Stimulated activated CD8-positive, alpha-beta memory T cell treated with anti-CD3 and anti-CD28 coated beads, Interleukin-15, amount 100 ng/mL, for 1 hour (primary cell): ENCODE measurements at places on chromosomes 5 and 9.

DNA sequence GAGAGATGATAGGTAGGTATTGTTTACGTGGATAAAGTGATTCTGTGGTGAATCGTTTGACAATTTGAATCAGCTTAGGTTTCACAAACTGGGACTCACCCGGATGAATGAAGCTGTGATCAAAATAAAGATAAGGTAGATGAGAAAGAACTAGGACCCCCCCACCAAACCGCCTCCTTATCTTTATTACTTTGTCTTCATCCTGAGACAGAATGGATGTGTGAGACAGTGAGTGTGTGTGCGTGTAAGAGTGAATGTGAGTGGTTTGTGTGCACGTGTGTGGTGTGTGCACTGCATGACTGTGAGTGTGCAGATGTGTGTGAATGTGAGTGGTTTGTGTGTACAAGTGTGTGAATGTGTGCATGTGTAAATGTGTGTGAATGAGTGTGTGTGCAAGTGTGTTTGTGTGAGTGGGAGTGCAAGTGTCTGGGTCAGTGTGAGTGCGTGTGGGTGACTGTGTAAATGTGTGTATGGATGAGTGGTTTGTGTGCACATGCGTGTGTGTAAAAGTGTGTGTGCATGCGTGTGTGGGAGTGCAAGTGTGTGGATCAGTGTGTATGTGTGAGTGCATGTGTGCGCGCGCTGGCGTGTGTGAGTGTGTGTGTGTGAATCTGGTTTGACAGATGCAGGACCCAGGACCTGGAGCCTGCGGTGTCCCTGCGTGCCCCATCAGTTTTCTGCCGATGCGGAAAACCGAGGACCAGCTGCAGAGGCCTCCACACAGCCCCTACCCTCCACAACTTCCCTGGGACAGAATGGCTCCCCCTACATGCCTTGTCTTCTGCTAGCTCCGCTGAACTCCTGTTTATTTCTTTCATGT, 11.4 kb upstream of the ENG start:
- no peak for DNase-seq

DNA sequence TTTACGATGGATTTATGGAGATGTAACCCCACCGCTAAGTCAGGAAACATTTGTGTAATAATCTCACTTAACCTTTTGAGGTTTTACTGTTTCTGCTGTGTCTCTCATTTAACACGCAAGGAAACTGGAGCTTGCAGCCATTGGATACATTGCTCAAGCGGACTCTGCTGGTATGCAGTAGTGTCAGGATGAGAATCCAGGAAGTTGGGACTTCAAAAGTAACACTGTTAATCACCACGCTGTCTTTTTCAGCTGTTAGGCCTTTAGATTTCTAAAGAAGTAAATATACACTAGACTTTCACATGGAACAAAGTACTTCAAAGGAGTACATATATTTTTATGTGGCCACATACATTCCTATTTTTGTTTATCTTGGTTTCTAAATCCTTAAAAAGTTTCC, 114.7 kb downstream of the LPAR1 start:
- no peak for DNase-seq

GRCh38 chr9:71253011-71253410, 131.6 kb upstream of the TRPM3 start:
- DNase-seq, result no peak

GRCh38 chr5:6656680-6657079, 23.4 kb downstream of the SRD5A1 start:
- DNase-seq, result no peak

DNA sequence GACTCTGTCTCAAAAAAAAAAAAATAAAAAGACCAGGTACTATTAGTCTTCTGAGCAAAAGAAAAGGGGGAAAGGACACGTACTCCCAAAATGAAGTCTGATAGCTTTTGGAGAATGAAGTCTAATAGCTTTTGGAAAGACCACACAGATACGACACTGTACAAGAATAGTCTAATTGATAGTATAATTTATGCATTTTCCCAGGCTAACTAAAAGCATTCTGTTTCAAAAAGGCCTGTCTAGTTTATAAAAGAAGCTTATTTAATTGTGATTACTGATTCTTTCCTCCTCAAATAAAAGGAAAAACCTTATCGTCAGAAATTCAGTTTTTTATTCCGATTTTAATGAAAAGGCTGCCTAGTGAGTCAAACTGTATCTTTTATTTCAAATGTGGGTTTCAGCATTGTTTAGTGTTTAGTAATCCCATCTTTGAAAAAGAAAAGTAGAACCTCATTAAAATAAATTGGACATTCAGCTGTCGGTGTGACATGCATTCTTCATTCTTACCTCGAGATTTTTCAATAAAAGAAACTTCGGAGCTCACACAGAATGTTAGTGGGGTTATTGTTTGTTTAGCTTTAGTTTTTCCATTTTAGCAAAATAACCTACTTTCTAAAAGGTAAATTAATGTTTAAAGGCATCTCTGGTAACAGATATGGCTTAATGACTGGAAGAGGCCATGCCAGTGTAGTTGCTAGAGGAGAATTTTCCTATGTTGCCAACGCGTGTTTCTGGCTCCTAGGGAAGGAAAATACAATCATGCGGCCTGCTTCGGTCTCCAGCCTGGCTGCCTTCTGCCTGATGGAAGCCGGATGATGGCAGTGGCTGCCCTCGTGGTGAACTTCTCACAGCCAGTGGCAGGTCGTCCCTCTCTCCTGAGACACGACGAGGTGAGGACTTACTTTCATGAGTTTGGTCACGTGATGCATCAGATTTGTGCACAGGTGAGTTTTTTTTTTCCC, 70.0 kb downstream of the NLN start:
- no peak for DNase-seq

- no peak for DNase-seq
Measured at GRCh38 chr9:71210326-71210725, 88.9 kb upstream of the TRPM3 start.

DNA sequence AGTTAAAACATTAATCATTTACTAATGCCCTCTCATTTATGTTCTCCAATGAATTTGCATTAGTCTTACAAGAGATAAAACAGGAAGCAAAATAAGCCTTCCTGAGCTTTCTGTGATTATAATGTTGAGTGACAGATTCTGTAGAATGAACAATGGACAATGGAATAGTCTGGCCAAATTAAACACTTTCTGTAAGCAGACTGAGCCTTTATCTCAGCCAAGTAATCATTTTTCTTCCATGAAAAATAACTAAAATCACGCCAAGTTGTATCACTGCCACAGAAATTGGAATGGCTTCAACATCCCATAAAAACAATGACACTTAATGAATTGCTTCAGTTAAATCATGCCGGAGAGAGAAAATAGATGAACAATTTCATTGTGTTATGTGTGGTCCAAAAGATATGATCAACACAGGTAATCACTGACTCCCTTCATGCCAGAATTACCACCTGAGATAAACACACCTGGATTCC, 63.0 kb downstream of the TSSK1B start:
- no peak for DNase-seq

- no peak for DNase-seq
Measured at GRCh38 chr5:81848362-81848880, 97.5 kb upstream of the SSBP2 start.

DNA sequence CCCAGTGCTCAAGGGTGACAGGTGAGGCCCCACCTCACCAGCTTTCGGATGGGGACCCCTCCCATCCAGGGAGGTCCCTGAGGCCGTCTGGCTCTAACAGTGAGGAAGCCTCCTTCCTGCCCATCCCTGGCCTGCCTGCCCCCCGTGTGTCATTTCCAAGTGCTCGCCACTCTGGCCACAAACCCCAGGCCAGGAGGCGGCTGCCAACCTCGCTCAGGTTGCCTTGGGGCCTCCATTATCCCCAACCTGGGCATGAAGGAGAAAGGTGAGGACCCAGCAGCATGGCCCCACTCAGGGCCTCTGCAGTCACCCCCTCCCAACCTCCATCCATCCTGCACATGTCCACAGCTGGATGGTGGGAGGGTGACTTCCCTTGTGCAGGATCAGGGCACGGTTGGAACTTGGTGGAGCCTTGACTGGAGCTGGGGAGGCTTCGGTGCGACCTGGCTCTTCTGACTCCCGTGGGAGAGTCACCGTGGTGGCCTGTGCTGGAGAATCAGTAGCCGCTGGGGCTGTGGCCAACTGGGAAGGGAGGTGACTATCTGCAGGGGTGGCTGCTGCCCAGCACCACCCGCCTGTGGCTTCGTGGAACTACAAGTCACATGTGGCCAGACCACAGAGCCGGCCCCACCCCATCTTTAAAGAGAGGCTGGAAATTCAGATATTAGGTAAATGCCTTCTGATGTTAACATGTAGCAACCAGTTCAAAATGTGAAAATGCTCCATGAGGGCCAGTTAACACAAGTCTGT, 37.5 kb upstream of the GFPT2 start:
- DNase-seq, result no peak

DNA sequence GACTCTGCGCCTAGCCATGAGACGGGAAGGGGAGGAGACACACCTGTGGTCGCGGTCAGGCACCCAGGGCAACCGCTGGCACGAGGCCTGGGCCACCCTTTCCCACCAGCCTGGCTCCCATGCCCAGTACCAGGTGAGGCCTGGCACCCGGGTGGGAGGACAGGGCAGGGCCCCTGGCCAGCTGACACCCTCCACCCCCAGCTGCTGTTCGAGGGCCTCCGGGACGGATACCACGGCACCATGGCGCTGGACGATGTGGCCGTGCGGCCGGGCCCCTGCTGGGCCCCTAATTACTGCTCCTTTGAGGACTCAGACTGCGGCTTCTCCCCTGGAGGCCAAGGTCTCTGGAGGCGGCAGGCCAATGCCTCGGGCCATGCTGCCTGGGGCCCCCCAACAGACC, 5.0 kb downstream of the MAMDC4 start:
- no peak for DNase-seq

DNA sequence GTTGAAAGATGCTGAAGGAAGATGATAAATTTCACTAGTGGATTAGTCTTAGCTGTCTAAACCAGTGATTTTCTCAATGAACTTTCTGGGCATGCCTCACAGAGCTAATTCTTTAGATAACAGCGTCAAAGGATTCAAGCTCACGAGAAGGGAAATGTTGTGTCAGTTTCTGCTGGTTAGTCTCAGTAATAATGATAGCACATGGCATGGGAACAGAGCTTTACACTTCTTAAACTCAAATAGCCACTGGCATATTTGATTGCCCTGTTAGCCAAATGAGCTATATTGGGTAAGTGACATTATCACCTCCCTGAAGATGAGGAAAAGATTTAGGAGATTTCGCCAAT, 139.3 kb upstream of the NR3C1 start:
- no peak for DNase-seq

- no peak for DNase-seq
Measured at GRCh38 chr9:14563902-14564624, 129.2 kb downstream of the ZDHHC21 start.

DNA sequence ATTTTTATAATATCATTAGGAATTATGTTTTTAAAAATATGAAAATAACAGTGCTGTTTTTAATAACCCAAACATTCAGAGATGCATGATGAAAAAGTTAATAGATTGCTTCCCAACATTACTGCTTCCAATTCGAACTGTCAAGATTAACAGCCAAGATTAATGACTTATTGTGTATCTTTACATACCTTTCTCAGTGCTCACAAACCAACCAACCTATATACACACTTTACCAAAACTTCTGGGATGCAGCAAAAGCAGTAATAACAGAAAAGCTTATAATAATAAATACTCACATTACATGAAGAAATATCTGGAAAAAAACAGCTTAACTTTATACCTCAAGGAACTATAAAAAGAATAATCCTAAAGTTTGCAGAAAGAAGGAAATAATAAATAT, 82.1 kb downstream of the TMEM232 start:
- no peak for DNase-seq

DNA sequence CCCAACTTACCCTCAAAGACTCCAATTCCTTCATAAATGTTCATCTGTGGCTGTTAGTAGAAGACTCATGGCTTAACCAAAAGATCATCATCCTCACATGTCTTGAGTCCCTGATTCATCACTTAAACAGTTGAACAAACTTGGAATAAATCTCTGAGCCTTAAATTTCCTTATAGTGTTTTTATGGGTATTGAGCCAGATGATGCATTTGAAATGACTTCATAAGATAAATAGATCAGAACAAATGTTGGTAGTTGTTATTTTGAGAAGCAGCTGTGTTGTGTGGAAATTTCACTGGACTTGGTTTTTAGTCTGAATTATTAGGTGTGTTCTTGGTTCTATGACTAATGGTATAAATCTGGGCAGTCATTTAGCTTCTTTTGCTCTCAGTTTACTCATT, 236.2 kb downstream of the NNT start:
- DNase-seq, result no peak

DNA sequence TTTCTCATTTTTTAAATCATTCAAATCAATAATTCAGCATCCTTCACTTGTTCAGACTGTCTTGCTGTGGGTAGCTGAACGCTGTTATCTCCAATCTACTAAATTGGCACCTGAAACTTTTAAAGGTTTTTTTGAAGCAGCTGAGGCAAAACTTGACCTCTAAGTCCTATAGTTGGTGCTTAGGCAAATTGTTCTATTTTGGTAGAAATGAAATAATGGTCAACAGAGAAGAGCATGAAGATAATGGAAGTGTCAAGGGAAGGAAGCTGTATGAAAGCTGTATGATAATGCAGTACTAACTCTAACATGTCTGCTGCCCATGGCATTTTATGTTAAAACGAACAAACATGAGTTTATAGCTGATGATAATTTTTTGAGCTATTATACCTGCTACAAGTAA, 138.0 kb downstream of the GDNF start:
- DNase-seq, result no peak

DNA sequence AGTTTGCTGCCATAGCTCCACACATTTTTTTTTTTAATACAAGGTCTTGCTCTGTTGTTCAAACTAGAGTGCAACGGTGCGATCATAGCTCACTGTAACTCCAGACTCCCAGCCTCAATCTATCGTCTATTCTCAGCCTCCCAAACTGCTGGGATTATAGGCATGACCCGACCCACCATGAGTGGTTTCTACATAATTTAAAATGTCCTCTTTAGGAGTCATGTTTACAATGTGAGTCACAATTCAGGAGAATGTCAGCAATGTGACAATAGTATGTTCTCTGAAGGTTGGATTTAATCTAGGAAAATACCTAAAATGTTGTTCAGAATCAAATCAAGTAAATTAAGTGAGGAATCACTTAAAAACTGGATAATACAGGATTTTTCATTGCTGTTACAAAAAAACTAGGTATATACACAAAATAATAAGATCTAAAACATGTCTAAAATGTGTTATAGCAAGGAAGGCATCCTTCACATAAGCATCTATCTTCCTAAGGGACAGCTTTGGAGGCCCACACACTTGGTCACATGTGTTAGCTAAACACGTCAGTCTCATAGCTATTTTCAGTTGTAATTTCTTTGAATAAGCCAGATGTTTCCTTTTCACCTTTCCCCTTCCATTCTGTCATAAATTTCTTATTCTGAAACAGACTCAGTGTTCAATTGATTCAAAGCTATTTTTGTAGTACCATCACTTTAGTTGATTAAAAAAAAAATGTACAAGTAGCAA, 30.0 kb upstream of the ELAVL2 start:
- no peak for DNase-seq

DNA sequence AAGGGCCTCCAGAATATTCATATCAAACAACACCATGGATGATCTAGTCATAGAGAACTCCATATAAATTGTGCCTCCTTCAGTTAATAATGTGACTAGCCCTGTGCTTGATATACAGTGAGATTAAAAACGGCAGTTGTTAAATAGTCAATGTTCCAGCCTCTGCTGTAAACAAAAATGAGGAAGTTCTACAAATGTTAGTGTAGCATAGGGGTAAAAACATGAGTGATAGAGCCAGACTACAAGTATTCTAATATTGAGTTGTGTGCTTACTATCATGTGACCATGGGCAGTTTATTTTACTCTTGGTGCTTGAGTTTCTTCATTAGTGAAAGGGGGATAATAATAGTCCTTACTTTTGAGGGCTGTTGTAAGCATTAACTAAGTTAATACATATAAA, 43.3 kb upstream of the SLCO6A1 start:
- no peak for DNase-seq

- DNase-seq, result no peak
Measured at GRCh38 chr9:35844628-35845270, 15.7 kb downstream of the TMEM8B start.

GRCh38 chr5:1564182-1564748, 40.5 kb upstream of the LPCAT1 start:
- DNase-seq, result no peak
